Dermis lymphatic vessel endothelial cell (primary cell): ENCODE measurements at places on chromosomes 7 and 10. TPM values are rescaled to one million over a fixed set of nuclear protein-coding genes. Genes with fewer than 3 reads are reported as not detected.

NEUROD6 gene
- total RNA-seq, result not detected in 2 replicates

EGFR gene
- total RNA-seq, result 0.17 and 0.43 TPM in 2 replicates

GNGT1 gene
- total RNA-seq, result not detected in 2 replicates

FEZF1 gene
- not detected in 2 replicates for total RNA-seq

LRRN3 gene
- not detected in 2 replicates for total RNA-seq

ZNF316 gene
- total RNA-seq, result 14.6 and 15.8 TPM in 2 replicates

CCDC172 gene
- total RNA-seq, result not detected in 2 replicates

CRHR2 gene
- total RNA-seq, result not detected in 2 replicates

PKD2L1 gene
- not detected in 2 replicates for total RNA-seq

GNAT3 gene
- not detected in 2 replicates for total RNA-seq

TMEM213 gene
- total RNA-seq, result not detected in 2 replicates

TSPAN12 gene
- total RNA-seq, result 128 and 134 TPM in 2 replicates

FANK1 gene
- total RNA-seq, result 0.22 and 1.1 TPM in 2 replicates

AOC1 gene
- total RNA-seq, result not detected in 2 replicates

CHN2 gene
- 0.34 and 0.65 TPM in 2 replicates for total RNA-seq

ANKRD7 gene
- 0.17 and 0.22 TPM in 2 replicates for total RNA-seq

CCT6A gene
- 192 and 228 TPM in 2 replicates for total RNA-seq

ADAM12 gene
- total RNA-seq, result 0.54 and 3.6 TPM in 2 replicates

HOXA6 gene
- 1.8 and 2.7 TPM in 2 replicates for total RNA-seq

SPDYE2B gene
- total RNA-seq, result not detected in 2 replicates

FKBP9 gene
- 149 and 186 TPM in 2 replicates for total RNA-seq

SLC26A3 gene
- not detected in 2 replicates for total RNA-seq

ASB10 gene
- total RNA-seq, result not detected in 2 replicates
